ENCODE measurements at places on chromosomes 2 and 18.
A peak's percentile ranks its signal among the peaks of the same experiment; 100 is the strongest.

GRCh38 chr18:28088477-28088876, 88.5 kb downstream of the CDH2 start:
- no peak for DNase-seq

GRCh38 chr18:26971409-26971808, 105.9 kb upstream of the AQP4 start:
- no peak for DNase-seq

GRCh38 chr2:25822190-25823117, 55.8 kb downstream of the ASXL2 start:
- DNase-seq: no peak

GRCh38 chr2:42777883-42778805, 14.2 kb upstream of the OXER1 start:
- DNase-seq: no peak

DNA sequence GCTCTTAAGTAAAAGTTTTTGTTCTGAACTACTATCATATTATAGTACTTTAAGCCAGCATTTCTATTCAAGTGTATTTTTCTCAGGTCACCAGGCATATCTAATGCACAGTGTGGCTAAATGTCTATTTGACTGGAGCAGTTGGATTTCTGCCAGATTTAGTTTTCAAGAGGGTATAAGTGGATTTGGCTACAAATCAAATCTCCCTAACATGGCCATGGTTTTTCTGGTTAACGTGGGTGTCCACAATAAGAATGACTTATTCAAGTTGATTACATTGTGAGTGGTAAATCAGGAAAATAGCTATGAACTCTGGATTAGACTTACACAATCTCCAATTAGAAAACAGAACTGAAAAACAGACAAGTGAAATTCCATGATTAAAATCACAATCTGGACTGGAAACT, 5.7 kb upstream of the CHN1 start:
- DNase-seq: peak; percentile 81

DNA sequence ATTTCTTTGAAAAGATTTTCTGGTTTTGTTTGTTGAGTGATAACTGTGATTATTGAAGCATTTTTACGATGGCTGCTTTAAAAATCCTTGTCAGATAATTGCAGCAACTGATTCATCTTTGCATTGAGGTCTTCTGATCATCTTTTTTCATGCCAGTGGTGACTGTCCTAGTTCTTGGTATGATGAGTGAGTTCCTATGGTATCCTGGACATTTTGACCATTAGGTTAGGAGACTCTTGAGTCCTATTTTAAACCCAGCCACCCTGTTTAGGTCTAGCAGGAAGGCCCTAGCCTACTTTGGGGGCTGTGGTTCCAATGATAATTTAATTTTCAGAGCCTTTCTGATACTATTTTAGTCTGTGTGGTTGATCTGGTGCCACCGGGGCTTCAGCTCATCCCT, 72.7 kb upstream of the REV1 start:
- DNase-seq: no peak

DNA sequence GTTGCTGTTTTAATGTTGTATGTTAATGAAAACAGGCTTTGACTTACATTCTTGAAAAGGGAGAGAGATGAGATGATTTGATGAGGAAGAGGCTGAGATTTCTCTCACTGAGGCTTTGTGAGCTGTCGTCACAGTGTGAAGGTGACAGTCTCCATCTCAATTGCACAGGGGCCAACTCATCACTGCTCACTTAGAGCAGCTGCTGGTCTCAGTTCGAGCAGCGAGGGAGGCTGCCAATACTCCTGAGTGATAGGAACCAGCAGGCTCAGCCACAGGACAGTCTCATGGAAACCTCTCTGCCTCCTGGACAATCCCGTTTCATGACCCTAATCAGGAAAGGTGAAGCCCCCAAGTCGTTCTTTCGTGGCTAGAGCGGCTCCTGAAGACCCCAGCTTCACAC, 170.7 kb upstream of the SOX11 start:
- no peak for DNase-seq

All from NCI-H774 (cell line).